ENCODE measurements at places on chromosomes 11 and 22.

- DNase-seq = no peak
Observed at GRCh38 chr11:62061356-62062222, 62.2 kb upstream of the INCENP start.

- DNase-seq = no peak
Observed at GRCh38 chr11:44589301-44589700, 23.8 kb downstream of the CD82 start.

- no peak for DNase-seq
Observed at GRCh38 chr11:22460181-22460580, 122.0 kb downstream of the SLC17A6 start.

DNA sequence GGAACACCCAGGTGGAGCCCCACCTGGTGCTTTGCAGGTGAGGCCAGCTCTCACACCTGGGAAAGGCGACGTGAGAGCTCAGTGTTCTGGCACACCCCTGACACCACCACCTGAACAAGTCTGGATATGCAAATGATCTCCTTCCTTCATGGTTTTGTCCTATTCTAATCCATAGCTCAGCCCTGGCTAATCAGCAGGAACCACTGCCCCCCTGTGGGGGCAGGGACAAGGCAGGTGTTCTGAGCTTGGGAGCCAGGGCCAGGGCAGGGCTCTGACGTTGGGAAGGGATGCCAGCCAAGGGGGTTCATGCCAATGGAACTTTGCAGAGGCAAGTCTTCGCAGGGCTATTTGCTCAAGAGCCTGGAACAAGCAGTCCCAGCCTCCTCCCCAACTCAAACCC, 144.2 kb downstream of the TRIM29 start:
- DNase-seq = no peak

GRCh38 chr11:78390809-78391208, 26.8 kb downstream of the GAB2 start:
- DNase-seq = no peak

DNA sequence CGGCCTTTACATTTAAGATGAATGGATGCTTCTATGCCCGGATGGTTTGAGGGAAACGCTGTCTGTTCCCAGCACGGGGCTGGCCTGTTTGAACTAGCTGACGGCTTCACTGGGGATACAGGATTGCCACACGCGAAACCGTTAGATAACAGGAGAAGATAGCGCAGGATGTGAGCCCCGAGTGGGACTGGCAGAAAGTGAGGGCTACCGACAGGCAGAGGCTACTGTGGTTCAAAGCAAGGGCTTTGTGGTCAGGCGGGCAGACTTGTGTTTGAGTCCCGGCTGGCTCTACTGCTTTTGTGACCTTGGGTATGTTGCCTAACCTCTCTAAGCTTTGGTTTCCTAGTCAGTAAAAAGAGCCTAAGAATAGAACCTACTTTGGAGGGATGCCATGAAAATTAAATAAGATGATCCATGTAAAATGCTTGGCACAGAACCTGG, 2.8 kb upstream of the OAF start:
- DNase-seq = no peak

- DNase-seq = no peak
Observed at GRCh38 chr11:12242966-12243365, 132.6 kb downstream of the MICAL2 start.

DNA sequence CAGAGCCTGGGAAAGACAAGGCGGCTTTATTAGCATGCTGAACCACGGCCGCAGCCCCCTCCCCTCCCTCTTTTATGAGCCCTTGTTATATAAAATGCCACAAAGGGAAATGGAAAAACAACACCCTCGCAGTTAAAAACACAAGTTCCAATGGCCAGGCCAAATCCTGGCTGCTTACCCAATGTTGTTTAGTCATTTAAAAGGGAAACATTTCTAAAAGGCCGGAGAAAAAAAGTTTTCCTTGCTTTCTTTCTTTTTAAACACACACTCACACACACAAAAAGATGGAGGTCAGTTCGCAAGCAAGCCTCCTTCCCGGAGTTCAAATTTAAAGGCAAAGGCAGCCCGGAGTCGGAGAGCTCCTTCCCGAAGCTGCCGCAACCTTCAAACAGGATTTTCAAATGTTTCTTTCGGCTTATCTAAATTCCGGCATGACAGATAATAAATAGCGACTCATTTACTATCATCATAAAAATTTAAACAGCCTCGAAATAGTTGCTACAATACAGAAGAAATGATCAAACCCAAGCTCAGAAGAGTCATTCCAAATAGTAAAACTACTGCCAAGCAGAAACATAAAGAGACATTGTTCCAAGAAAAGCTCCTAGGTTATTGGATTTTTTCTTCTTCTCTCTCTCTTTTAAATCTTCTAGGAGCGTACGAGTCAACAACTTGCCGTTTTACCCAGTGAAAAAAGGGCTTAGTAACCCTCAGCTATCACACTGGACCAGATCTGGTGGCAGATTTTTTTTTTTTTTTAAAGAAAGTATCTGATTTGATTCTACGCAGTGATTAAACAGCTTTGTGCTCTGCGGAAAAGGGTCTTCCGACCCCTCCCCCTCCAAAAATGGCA, 3.5 kb downstream of the PHF21B start:
- no peak for DNase-seq

DNA sequence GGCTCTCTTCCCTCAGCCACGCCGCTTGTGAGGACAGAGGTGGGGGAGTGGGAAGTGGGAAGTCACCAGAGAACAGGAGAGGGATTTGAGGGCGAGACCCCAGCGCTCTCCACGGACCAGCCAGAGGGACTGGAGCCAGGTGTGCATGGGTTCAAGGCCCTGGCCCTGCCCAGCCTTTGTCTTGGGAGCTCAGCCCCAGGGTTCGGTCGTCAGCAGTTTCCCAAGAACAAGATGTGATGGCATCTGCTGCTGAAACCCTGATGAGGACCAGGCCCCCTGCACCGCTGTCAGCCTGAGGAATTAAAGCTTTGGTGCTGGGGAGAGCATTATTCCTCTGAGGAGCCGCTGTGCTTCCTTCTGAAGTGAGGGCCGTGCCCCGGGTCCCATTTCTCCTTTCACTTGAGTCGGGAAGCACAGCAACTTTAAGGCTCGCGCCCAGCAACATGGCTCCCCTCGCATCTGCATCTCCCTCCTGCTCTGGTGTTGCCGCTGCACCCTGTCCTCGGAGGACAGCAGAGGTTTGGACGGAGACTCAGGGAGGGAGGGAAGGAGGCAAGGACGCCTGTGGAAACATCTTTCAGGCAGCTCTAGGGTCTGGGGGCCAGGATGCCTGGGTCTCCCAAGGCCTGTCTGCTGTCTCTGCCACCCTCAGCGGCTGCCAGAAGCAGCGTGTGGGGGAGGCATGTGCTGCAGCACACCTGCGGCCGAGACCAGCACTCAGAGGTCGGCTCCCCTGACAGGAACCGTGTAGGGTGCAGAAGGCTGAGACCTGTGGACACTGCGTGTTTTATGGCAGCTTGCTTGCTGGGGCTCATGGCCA, 3.8 kb downstream of the IFITM5 start:
- peak; percentile 58 for DNase-seq

GRCh38 chr11:124168796-124169195, 14.3 kb upstream of the OR10D3 start:
- no peak for DNase-seq

GRCh38 chr11:45556851-45557707, 108.3 kb downstream of the CHST1 start:
- DNase-seq = no peak

All from activated naive CD4-positive, alpha-beta T cell treated with anti-CD3 and anti-CD28 coated beads, Interleukin-2, amount 50 U/mL, for 72 hours (primary cell).